ENCODE measurements at places on chromosomes 3 and 15.

DNA sequence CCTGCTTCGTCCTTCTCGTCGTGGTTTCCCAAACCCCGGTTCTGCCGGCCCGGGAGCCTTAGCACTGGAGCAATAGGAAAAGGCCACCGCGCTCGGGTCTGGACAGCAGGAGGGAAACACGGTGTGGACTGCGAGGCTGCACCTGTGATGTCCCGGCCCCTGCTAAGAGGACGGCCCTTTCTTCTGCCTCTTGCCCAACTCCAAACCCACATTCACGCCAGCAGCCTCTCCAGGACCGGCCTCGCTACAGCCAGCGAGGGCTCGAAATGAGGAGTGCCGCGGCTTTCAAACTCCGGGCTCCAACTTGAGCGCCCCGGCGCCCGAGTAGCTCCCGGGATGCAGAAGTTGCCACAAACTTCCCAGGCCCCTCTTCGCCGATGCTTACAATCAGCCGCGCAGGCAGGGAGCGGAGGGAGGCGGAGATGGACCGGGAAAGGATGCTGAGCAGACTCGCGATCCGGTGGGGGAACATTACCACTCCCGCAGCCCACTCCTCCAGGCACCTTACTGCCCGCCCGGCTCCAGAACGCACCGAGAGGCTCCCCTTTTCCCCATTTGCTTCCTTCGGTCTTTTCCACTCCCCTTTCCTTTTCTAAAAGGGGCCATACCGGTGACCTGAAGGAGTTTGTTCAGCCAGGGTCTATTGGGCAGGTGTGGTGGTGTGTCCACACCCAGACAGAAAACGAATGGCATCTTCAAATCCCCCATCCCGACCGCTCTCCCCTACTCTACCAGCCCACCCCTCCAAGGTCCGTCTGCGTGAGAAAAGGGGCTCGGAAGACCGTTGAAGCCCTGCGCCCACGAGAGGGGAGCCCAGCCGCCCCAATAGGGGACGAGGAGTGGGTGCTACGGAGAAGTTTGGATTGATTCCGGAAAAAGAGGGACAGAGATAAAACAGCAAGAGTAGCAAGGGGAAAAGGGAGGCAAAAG lies 18.8 kb upstream of the SATB1 start:
- peak; percentile 13 for DNase-seq

GRCh38 chr3:23950293-23950692 lies 5.2 kb downstream of the NR1D2 start:
- DNase-seq, result no peak

DNA sequence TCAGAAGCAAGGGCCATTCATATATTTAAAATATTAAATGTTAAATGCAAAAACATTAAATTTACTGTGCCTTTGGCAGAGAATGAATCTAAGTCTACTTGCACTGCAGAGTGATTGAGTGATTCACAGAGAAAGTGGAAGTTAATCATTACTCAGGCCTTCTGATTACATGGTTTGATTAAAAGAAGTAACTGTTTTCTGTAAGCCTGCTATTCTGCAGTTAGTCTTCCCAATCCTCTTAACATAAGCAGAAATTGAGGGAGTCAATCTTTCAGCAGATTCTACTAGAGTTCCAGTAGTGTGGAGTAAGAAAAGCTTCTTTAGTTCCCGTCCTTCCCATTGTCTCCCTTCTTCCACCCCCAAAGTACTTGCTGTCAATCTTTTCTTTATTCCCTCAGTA lies 1.5 kb downstream of the NLGN1 start:
- DNase-seq, result no peak

DNA sequence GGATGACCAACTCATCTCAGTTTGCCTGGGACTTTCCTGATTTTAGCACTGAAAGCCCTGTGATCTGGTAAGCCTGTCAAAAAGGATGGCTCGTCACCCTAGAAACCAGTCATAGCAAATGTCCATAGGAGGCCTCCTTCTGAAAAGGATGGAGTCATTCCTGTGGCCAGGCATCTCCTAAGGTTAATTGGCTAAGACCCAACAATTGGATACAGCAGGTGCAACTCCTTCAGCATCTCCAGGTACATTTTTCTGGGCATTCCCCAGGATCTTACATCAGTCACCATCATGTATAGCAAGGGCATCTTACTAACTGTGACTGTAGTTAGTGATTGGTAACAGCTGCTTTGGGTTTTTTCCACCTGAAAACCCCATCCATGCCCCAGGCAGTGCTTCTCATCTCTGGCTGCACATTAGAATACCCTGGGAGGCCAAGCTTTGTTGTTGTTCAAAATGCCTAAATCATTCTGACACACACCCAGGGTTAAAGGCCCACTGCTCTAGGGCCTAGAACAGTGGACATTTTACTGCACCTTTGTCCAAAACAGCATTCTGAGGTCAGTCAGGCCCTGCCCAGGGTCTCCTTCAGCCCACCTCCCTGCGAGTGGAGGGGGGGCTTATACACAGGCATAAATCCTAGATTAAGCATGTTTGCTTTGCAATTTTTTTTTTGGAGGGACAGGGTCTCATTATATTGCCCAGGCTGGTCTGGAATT lies 28.3 kb upstream of the GALNT15 start:
- no peak for DNase-seq

DNA sequence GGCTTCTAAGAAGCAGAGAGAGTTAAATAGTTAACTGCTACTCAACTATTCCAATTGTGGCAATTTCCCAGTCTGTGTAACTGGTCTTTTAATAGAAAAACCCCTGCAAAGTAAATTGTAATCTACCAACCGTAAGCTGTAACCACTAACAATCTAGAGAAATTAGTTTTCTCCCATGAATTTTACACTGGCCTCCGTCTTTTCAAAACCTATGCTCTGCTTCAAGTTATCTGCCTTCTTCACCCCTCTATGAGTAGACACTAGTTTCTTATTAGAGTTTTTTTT lies 42.6 kb downstream of the LRRFIP2 start:
- no peak for DNase-seq

DNA sequence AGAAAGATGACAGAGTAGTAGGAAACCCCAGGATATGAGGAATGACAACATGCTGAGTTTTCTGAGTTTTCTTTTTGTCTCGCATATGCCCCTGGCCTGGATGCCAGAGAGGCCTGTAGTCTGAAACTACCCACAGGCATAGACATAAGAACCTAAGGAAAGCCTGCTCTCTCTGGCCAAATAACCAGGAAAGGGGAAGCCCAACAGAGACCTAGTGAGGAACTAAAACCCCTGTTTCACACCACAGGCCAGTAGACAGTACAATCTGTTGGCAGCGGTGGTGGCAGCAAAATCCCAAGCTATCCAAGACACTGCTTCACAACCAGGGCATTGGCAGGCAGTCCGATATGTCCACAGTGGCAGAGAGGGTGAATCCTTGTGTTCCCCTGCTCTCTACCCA lies 55.0 kb upstream of the DCP1A start:
- no peak for DNase-seq

- no peak for DNase-seq
Measured at GRCh38 chr15:79089890-79090486, 592 bp downstream of the RASGRF1 start.

- DNase-seq, result no peak
Measured at GRCh38 chr15:101444807-101445508, 44.5 kb downstream of the PCSK6 start.

- DNase-seq, result no peak
Measured at GRCh38 chr3:57274845-57275244, 17.6 kb downstream of the ASB14 start.

- DNase-seq, result no peak
Measured at GRCh38 chr3:112860898-112861297, 14.2 kb upstream of the CD200R1L start.

DNA sequence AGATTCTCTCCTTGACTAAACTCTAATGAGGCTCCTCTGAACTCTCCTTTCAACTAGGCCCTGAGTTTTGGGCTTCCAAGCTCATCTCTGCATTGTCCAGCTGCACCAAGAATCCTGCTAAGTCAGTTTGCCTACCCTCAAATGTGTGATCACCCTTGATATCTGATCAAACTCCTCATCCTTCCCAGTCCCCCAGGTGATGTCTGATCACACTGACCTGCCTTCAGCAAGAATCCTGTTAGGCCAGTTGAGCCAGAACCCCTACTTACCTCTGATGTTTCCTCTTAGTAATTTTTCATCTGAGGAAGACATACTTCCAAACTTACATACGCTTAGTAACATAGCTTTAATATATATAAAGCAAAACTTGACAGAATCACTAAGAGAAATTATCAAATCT lies 28.8 kb downstream of the SUMF1 start:
- DNase-seq, result no peak
